ENCODE measurements at places on chromosomes 13 and 19.

GRCh38 chr19:37975071-37975470 lies 68.1 kb downstream of the SIPA1L3 start:
- no peak for DNase-seq

GRCh38 chr19:21699197-21699596 lies 68.2 kb downstream of the ZNF100 start:
- DNase-seq = no peak

GRCh38 chr19:338421-338820 lies 6.2 kb downstream of the MIER2 start:
- DNase-seq = no peak

- DNase-seq = no peak
Measured at GRCh38 chr13:71488201-71488600, 378.8 kb downstream of the DACH1 start.

DNA sequence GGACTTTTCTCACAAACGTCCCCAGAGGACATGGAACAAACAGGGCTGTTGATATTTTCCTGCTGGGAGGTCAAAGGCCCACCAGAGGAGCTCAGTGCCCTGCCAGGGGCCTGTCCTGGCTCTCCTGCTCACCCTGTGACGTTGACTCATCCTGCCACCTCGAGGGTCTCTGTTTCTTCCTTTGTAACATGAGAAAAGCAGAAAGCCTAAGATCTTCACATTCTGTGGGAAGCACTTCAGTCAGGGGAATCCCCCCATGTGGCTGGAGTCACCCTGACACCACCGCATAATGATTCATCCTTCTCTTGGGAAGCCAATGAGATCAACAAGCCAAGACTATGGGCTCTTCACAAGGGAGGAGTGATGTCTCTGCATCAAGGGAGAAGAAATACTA lies 147.9 kb downstream of the KATNAL1 start:
- peak; percentile 82 for DNase-seq

GRCh38 chr13:39603424-39603947 lies 493 bp upstream of the LHFPL6 start:
- DNase-seq = peak; percentile 34

DNA sequence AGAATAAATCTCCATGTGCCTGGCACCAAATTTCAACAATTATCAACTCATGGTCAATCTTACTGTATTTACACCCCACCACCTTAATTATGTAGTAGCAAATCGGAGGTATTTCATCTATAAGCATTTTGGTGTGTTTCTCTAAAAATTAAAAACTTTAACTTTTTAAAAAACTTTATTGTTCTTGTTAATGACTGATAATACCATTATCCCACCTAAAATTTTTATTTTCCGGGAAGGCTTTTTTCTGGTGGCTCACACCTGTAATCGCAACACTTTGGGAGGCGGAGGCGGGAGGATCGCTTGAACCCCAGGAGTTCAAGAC lies 453 bp upstream of the PDCD2L start:
- DNase-seq = no peak

- DNase-seq = no peak
Measured at GRCh38 chr13:98335721-98336120, 158.7 kb upstream of the RNF113B start.

GRCh38 chr13:84487752-84488151 lies 605.5 kb upstream of the SLITRK1 start:
- no peak for DNase-seq

- DNase-seq = no peak
Measured at GRCh38 chr19:7480970-7481255, 7.9 kb downstream of the PEX11G start.

DNA sequence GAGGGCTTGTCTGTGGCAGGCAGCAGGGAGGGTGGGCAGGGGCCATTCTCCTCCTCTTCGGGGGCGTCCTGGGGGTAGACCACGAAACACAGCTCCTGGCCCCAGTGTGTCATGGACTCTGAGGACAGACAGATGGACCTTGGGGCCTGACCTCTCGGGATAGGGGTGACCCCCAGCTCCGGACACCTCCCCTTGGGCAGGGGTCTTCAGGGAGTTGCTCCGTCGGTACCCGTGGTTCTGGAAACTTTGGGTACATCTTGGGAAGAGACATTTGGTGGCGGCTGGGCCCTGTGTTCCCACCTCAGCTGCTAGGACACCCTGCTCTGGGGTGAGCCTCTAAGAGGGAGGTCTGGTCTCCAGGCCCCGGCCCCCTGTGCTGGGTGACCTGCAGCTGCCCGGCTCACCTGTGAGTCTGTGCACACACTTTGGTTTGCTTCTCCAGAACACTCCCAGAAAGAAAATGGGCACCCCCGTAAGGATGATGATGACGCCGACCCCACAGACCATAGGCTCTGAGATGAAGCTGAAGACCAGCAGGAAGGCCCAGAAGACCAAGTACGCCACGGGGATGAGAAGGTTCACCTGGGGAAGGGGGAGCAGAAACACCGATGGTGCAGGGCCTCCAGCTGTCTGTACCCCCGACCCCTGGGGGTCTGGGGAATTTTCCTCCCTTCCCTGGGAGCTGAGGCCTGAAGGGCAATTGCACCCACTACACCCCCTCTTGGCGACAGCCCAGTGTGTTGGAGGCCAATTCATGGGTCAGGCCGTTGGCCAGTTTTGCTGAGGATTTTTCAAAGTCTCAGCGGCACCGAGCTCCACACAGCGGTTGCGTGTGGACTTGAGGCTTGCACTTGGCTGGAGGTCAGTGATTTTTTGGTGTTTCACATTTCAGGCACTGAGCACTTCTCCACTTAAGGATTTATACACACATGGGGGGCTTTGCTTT lies 15.0 kb downstream of the LRP3 start:
- no peak for DNase-seq

- DNase-seq = no peak
Measured at GRCh38 chr19:38721496-38721895, 22.8 kb downstream of the CAPN12 start.

DNA sequence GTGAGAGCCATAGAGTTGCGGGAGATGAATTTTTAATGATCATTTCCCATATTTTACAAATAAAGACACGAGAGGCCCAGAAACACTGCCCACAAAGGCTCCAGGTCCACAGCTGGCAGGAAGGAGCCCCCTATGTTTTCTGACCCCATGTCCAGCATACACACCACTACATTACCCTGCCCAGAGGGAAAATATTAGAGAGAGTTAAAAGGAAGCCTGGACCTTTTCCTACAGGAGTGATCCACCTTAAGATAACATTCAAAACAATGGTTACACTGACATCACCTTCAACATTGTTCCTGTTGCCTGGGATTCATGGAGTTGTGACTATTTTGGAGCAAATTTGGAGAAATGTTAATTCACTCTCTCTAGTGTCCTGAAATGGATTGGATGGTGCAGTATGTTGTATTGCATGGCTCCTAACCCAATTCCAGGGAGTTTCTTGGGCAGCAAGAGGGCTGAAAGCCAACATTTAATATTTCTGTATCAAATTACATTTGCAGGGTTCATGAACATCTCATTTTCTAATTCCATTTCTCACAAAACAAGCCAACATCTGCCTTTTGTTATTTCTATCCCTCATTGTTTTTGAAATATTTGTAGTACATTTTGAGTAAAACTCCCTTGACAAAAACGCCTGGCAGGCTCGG lies 172.5 kb downstream of the DLEU7 start:
- no peak for DNase-seq

DNA sequence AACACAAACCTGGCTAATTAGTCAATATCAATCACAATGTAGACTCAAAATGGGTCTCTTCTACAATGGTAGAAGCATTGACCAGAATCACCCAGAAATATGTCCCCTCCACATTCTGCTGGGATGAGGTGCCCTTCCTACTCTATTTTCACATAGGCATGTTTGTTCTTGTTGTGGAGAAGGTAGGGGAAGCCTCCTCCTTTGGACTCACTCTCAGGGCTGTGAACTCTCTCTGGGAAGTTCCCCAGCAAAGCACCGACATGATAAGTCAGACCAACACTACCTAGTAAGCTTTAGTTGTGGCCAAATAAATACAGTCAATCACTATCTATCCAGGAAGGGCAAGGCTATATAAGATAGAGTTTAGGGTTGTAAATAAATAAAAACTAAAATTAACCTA lies 194.5 kb upstream of the UBL3 start:
- DNase-seq = no peak

DNA sequence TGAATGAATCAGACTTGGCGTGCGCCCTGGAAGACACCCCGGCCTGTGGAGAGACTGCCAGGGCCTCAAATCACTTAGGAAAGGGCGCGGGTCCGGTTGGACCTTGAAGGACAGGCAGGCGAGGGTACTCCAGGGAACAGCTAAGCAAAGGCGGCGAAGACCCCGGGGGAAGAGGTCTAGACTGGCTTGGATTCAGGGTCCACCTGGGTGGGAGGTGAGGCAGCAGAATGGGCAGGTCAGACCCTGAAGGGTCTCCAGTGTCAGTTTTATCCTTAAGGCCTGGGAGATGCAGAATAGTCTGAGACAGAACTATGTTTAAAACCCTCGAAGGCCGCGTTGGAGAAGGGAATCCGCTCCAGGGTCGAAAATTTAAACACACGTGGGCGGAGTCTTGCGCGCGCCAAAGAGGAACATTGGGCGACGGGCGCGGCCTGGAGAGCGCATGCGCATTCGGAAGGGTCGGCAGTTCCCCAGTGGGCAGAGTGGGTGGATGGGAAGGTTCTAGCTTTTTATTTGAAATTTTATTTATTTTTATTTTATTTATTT lies 567 bp upstream of the SMG9 start:
- DNase-seq = peak; percentile 73

- DNase-seq = peak; percentile 56
Measured at GRCh38 chr13:27461940-27462584, 11.7 kb upstream of the MTIF3 start.

DNA sequence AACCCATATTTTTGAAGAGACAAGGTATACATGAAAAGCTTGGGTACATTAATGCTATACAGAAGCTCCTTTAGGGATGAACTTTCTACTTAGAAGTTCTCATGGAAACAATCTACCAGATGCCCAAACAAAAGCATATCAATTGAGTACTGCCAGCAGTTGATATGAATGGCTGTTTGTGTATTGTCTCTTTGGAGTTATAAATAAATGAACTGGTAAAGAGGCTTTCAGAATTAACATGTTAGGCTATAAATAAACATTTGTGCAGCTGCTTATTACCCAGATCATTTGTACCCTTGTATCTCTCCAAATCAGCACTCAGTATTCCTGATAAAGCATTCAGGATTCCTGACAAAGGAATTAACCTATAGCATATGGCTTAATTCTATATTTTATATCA lies 418.9 kb downstream of the FGF14 start:
- DNase-seq = no peak

Measured in AG08395 (cell line).